Activated T-cell treated with anti-CD3 and anti-CD28 coated beads, Interleukin-2, amount 50 U/mL, for 1 hour (primary cell): ENCODE measurements at places on chromosomes 1 and 21.

- no peak for DNase-seq
Measured at GRCh38 chr1:154941333-154942013, 5.0 kb upstream of the PMVK start.

DNA sequence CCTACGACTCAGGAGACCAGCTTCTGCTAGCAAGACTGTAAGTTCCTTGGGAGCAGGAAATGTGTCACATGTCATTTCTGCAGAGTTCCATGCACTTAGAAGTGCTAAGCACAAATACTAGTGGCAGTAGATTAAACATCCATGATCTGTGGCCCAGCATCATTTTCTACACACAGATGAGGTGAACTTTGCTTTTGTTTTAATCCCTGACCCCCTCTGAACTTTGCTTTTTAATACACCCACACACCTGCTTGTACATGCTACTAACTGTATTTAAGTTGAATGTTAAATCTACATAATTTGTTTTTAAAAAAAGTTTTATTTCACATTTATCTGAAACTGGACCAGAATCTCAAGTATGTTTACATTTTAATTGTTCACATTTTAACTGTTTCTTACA, 24.5 kb downstream of the SLC35D1 start:
- no peak for DNase-seq

GRCh38 chr1:33921281-33921680, 57.4 kb downstream of the HMGB4 start:
- no peak for DNase-seq

GRCh38 chr1:38030596-38031512, 15.7 kb downstream of the POU3F1 start:
- DNase-seq, result no peak

GRCh38 chr1:117014209-117014608, 12.6 kb downstream of the CD101 start:
- no peak for DNase-seq

- no peak for DNase-seq
Measured at GRCh38 chr1:247493106-247493505, 35.2 kb upstream of the OR2B11 start.
